ENCODE measurements at places on chromosomes 7 and 10.

DNA sequence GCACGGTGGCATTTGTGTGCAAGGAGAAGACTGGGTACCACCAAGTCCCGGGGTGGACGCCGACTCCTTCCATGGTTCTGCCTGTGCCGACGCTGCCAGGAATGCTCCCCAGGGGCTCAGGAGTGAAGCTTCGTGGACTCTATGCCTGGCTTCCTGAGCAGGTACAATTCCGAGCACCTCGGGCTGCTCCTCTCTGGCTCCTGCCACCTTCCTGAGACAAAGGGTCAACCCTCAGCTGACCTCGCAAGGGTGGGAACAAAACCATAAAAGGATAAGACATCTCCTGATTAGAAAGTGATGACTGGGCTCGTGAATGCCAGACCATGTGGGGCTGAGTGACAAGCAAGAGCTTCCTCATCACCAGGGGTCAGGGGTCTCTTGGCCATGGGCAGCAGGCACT lies 31.8 kb downstream of the CALML3 start:
- DNase-seq = no peak

GRCh38 chr7:102103027-102103372 lies 183.7 kb upstream of the SH2B2 start:
- DNase-seq = no peak

GRCh38 chr10:78964952-78965633 lies 103.7 kb upstream of the ZMIZ1 start:
- no peak for DNase-seq

DNA sequence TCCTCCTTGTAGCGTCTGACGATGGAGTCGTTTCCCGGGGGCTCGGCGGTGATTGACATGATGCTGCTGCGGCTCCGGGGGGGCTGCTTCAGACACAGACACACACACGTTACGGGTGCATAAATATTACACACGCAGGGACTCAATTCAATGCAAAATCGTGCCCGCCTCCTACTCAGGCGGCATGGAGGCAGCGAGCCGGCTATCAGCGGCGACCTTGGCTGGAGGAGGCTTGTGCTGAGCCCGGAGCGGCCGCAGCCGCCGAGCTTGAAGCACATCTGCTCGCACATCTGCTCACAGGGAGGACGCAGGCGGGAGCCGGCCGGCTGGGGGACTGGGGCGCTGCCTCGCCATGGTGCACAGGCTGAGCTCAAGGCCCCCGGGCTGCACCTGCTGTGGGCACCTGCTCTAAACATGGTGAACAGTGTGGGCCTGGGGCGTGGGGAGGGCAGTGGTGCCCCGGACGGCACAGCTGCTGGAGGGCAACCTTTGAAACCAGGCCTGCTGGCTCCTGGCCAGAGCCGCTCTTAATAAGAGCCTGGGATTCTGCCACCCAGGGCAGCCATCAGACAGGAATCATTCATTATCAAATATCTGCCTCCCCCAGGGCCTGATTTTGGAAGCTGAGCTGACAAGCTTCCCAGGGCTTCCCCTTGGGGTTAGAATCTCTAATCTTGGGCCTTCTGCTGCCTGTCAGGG lies 84.7 kb upstream of the GNA12 start:
- no peak for DNase-seq

GRCh38 chr7:104442481-104442880 lies 114.1 kb downstream of the LHFPL3 start:
- no peak for DNase-seq

Data from non-pigmented ciliary epithelial cell (primary cell).